Esophagus mucosa (tissue), 1 donor: ENCODE measurements at places on chromosomes 5 and 9. TPM values are rescaled to one million over a fixed set of nuclear protein-coding genes. Genes with fewer than 3 reads are reported as not detected.

The KLF4 gene
- total RNA-seq = 113 TPM

The PCDHA3 gene
- not detected for total RNA-seq

The GARIN3 gene
- not detected for total RNA-seq

The DPP7 gene
- 75.3 TPM for total RNA-seq

The PRLR gene
- 7.6 TPM for total RNA-seq

The CEP72 gene
- total RNA-seq = 8.2 TPM

The C5orf22 gene
- 14.7 TPM for total RNA-seq

The FAM200C gene
- 0.76 TPM for total RNA-seq

The ESM1 gene
- not detected for total RNA-seq

The GPX3 gene
- 125 TPM for total RNA-seq

The CDKN2B gene
- 75.6 TPM for total RNA-seq

The PCDHGB6 gene
- 3.0 TPM for total RNA-seq

The CARD9 gene
- 0.80 TPM for total RNA-seq

The PCDHA8 gene
- total RNA-seq = 0.08 TPM

The OR1Q1 gene
- total RNA-seq = not detected

- ATAC-seq = no peak
These were observed 126.8 kb downstream of the STK32A start for GRCh38 chr5:147361441-147362175.

DNA sequence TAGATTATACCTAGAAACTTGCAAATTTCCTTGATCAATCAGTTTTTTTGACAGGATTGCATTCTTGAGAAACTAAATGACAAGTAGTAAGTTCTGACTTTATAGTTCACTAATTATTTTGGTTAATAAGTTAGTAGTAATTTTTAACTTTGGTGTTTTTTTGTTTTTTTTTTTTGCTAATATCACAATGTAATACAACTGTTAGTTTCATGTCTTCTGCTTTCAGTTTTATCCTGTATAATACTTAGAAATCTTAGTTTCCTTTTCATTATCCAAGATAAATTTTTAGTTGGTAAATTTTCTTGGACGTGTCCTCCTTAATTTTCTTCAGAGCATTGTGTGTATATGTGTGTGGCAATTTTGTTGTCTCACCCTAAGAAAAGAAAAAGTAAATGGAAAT is 57.8 kb downstream of the CWC27 start:
- no peak for ATAC-seq

DNA sequence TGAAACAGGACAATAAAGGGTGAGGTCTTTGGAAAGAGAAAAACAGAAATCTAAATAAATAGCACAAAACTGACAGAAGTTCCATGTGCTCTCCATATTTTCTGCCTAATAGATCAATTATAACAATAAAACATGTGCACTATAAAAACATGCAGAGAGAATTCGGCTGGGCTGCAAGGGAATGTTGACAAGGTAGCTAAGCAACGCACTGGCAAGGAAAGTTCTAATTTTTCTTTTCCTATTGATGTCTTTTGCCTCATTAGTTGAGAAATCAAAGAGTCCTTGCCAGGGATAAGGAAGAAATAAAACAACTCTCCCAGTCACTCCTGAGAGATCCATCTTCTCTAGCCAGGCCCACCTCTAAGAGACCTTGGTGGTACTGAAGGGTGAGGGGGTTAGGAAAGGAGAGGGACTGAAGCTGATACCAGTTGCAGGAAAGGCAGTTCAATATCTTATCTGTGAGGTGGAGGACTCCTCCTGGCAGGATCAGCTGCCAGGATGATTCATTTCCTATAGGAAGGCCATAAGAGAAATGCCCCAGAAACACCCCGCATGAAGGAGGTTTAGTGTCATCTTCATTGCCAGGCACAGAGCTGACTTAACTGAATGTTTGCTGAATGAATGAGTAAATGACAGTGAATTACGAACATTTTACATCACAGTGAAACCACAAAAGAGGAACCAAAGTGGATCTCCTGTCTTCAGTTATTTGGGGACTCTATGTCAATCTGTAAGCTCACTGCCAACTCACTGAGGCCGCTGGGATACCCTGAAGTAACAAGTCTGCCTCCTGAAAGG is 63.7 kb upstream of the IFNK start:
- peak; percentile 42 for ATAC-seq

GRCh38 chr9:20940447-20941173 is 90.8 kb downstream of the HACD4 start:
- ATAC-seq = no peak

DNA sequence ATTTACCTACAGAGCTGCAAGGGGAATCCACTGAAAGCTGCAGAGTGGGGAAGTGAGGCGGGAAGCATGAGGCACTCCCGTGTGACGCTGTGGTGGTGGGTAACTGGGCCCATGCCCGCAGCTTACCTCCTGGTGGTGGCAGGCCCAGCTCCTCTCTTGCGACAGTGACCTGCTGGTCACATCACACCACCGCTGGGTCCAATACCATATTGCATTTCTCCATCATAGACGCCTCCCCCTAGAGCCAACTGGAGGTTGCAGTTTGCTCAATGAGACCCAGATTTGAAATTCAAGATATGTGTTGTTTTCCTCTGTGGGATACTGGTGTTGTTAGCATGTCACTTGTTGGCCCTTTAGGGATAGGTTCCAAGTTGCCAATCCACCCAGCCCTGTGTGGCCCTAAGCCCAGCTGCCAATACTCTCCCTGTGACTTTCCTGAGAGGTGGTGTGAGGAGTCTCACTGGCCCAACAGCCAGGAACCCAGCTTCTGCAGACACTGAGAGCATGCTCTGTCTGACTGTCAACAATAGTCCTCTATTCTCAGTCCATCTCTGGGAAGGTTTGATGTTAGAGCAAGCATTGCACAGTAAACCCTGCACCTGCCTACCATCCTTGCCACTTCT is 428.3 kb downstream of the GADD45G start:
- no peak for ATAC-seq

- ATAC-seq = no peak
These were observed 155.2 kb downstream of the MAPKAP1 start for GRCh38 chr9:125551781-125552180.

GRCh38 chr9:90870621-90871326 is 69.2 kb downstream of the SYK start:
- peak; percentile 53 for ATAC-seq

DNA sequence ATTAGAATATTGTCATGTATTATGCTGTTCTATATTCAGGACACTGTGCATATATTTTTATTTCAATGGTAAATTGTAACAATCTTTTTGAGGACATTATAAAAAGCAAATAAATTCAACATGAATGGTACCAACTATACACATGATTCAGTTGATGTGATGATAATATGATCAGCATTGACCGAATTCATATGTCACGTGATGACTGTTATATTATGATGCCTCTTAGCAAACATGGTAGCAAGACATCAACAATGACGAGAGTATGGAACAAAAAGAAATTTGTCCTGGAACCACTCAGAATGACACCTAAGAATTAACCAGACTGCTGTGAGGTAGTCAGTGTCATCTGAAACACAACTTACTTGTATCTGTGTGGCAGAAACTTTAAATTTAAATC is 161.5 kb upstream of the OR13F1 start:
- no peak for ATAC-seq

DNA sequence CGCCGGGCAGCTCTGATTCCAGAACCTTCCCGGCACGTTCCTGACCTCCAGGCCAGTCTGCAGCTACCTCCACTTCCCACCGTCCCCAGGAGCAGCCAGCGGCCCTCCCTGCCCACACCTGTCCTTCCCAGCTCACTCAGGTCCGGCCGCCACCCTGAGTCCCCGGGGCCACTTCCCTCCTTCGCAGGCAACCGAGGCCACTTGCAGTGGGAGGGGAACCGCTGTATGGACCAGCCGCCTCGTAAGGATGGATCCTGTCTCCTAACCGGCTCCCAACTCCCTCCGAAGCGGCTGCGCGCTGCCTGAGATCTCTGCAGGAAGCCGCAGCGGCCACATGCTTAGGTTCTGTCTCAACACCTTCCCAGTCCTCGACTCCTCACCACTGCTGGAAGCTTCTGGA is 7.5 kb downstream of the TMEM250 start:
- no peak for ATAC-seq

DNA sequence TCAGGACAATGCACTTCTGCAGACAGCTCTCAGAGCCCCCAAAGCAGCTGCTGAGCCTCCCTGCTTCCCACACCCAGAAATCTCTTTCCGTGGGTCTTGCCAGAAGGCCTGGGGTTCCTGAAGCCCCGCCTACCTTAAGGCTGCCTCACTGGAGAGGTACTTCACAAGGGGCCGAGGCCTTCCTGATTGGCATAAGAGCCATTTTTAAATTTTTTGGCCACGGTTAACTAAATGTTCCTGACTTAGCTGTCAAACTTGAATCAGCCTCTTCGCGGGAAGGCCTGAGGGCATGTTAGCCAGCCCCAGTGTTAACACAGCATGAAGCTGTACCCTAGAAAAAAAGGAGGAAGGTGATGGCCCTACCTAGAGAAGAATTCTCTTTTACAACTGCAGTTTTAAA is 20.7 kb upstream of the EPB41L4B start:
- ATAC-seq = peak; percentile 28

DNA sequence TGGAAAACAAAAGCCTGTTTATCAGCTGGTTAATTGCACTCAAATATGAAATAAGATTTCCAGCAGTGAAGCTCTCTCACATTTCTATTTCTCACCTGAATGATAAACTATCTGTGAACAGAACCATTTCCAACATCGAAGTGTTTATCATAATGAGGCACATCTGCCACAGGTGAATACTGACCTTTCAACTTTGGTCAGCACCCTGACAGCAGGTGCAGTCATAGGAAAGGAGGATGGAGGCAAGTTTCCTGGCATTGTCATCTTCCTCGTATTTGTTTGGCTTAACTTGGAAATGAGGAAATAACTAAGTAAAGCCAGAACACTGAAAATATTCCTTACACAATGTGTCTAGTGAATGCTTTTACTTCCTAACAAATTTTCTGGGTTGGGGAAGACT is 716.4 kb downstream of the NR2F1-AS1 start:
- no peak for ATAC-seq

DNA sequence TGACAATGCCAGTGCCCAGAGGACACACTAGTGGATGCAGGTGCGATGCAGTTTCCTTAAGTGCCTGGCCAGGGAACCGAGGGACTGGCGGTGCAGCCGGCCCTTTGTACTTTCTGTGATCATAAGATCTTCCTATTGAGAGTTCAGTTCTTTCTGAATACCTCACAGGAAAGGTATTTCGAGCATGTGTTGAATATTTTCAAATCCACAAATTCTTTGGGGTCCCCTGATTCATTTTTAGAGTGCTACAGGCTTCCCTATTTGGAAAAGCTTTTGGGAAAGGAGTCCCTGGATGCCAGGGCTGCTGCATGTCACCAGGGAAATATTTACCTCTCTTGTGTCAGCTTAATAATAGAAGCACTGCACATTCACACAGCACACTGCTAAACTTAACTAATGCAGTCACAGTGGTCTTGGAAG is 281.5 kb downstream of the GADD45G start:
- ATAC-seq = no peak

- ATAC-seq = no peak
These were observed 60.5 kb downstream of the MAP1B start for GRCh38 chr5:72167804-72168203.

DNA sequence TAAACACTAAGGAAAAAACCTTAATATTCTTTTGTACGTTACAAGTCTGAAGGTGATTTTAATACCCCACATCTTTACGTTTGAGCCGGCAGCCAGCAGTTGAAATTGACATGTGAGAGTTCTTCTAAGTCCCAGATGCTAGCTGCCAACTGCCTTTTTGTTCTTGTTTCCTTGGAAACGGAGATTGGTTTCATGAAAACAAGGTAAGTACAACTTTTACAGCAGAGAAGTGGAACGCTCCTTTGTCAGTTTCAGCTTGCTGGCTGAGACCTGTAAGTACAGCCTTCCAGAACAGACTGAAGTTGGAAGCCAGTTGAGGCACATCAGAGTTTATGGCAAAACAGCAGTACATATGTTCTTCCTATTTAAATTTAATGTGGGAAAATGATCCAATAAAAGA is 1018.4 kb upstream of the ARRDC3 start:
- no peak for ATAC-seq

DNA sequence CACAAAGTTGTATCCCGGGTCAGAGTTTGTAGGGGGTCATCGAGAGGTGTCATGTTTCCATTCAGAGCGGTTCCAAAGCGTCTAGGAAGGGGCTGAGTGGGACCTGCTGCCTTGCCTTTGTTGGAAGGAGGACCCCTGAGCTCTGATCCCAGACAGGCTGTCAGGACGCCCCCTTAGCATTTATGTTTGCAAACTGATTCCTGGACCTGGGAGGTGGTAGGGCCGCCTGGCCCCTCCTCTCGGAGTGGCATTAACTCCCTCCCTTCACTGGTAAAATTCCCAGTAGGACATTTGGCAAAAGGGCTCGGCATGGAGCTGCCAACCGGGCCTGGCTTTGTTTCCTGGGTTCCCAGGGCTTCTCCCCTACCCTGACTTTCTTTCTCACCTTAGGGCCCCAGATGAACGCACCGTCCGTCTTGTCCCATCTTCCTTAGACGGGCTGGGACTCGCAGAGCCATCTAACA is 2.5 kb downstream of the JADE2 start:
- no peak for ATAC-seq

- ATAC-seq = no peak
These were observed 8.3 kb downstream of the NCS1 start for GRCh38 chr9:130180516-130180915.

- peak; percentile 76 for ATAC-seq
These were observed 35.2 kb upstream of the PLEKHG4B start for GRCh38 chr5:56561-57290.

DNA sequence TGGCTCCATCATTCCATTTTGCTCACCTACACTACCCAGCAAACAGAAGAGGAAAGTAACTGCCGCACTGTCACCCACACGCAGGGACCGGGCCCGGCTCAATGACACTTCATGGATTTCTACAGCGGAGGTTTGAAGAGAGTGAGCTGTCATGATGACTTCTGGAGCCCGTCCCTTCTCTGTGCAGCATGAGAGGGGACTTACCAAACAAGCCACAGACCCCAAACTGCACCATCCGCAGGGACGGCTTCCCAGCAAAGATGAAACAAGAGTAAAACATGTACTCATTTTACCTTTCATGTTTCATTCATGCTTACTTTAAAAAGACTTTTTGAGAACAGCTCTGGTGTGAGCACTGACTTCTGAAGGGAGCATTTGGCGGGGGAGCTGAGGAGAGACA is 99.5 kb downstream of the TLE1 start:
- ATAC-seq = no peak

- ATAC-seq = no peak
These were observed 448.0 kb downstream of the CCDC171 start for GRCh38 chr9:16000811-16001210.

- no peak for ATAC-seq
These were observed 104.6 kb upstream of the GPBP1 start for GRCh38 chr5:57069115-57069835.

DNA sequence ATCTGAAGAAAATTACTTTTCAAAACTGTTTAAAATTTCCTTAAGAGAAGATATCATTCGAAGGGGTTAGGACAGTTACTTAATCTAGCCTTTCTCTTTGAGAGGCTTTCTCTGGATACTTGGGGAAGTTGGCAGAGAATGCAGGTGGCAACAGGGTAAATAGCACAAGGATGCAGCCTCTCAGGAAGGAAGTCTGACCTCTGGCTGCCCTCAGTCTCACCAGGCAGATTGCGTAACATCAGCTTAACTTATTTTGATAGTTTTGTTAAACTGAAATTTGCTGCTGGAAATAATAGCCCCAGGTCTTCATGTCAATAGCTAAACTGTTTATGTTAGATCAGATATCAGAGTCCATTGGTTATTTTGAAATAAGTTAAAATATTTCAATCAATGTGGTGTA is 20.4 kb downstream of the CCDC192 start:
- no peak for ATAC-seq
